Stimulated activated CD4-positive, alpha-beta T cell treated with anti-CD3 and anti-CD28 coated beads, Interleukin-4, amount 100 ng/mL, for 4 hours (primary cell): ENCODE measurements at places on chromosomes 13 and 19.

GRCh38 chr19:10899151-10899653 lies 27.8 kb downstream of the CARM1 start:
- no peak for DNase-seq

- DNase-seq: no peak
These were observed 55.2 kb downstream of the ERCC5 start for GRCh38 chr13:102901056-102901455.

GRCh38 chr19:10551698-10552301 lies 8.1 kb downstream of the ATG4D start:
- DNase-seq: peak; percentile 31

- no peak for DNase-seq
These were observed 516.0 kb downstream of the DCT start for GRCh38 chr13:93963266-93964145.

DNA sequence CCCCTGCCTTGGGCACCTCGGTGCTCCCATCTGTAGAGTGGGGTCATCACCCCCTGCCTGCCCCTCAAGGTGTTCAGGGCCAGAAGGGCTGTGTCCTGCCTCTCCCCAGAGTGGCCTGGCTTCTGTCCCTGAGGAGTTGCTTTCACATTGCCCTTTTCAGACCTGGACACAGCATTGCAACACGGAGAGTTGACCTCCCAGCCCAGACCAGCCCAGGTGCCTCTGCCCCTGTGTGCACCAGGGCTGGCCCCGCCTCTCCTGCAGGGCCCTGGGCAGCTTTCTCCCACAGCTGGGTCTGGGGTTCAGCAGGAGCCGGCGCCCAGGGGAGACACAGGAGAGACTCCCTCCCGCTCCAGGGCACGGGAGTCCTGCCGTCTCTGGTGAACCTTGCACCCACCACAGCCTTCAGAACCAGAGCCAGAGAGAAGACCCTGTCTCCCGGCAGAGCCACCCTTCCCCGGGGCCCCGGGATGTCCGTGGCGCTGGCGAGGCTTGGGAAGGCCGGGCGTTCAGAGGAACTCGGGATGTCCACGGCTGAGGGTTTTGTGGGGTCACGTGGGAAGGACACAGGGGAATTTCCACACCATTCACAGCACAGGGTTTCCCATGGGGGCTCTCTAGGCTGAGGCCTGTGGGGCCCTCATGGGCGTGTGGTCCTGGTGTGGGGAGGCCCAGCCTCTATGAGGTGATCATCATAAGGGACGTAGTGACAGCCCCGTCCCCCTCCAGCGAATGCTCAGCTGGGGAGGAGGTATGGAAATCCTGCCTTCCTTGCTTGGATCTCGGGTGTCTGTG lies 23.2 kb downstream of the C13orf46 start:
- no peak for DNase-seq

DNA sequence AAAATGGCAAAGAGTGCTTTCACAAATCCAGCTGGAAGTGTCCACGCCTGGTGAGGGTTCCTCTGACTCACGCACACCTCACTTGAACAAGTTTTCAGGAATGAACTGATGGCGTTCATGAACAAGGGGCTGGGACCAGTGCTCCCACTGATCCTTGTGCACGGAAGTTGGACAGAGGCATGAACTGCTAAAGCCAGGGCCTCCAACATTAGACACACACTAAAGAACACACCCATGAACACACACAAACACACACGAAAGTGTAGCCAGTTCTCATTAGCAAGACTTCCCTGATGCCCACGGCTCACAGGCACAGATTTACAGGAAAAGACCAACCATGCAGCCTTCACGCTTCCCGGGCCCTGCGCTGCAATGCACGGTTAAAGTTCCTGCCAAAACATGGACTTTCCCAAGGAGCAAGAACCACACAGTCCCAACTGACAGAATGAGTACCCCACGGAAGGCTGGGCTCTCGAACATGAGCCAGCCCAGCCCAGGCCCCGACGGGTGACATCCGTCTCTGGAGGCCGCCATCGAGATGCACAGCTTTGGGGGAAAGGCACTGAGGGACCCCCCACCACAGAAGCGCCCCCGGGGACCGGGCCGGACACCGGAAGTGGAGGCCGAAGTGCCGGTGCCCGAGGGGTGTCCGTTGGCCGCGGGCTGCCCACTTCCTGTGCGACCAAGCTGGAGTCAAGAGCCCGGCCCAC lies 808 bp downstream of the DNMT1 start:
- DNase-seq: peak; percentile 28

GRCh38 chr13:90968166-90968904 lies 379.2 kb upstream of the MIR17HG start:
- no peak for DNase-seq

- peak; percentile 35 for DNase-seq
These were observed 50.4 kb downstream of the MYO9B start for GRCh38 chr19:17125728-17126677.

DNA sequence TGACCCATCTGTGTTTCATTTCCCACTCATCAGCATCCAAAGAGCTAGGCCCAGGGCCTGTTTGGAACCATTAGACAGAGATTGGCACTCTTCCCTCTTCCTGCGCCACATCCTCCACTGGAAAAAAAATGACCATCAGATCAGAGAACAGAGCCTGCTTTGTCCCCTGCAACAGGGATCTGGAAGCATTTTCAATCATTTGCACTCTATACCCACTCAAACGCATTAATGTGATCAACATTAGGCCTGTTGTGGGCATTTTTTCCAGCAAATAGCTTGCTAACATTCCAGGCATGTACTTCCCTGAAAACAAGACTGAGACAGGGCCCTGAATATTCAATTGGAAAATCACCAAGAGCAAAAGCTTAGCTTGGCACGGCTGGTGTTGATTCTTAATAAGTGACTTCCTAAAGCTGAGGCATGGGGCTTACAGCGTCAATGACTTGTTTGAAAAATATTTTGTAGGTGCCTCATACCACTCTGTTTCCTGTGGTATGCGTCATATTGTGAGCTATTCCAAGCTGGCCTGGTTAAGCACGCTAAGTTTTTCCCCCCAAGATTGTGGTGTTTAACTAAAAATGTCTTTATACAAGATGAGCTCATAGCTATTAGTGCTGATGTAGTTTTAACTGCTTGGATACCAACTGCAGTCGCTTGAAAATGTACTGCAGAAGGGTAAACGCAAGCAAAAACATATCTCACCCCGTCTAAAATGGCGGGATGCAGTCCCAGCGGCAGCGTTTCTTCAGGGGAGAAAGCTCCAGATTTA lies 404.4 kb downstream of the SPRY2 start:
- no peak for DNase-seq

DNA sequence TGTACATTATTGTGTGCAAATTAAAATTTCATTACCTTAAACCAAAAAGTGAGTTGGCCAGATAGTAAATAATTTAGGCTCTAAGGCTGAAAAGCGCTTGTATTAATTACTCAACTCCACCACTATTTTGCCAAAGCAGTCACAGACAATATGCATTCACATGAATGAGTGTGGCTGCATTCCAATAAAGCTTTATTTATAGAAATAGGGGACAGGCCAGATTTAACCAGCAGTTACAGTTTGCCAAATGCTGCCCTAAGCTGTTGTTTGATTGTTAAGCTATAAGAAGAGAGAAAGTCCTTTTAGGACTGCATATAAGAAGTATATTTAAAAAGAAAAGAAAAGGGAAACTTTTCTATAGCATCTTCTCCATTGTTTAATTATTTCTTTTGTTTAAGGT lies 342.6 kb downstream of the ITGBL1 start:
- DNase-seq: no peak
